ENCODE measurements at places on chromosomes 2 and 18.

DNA sequence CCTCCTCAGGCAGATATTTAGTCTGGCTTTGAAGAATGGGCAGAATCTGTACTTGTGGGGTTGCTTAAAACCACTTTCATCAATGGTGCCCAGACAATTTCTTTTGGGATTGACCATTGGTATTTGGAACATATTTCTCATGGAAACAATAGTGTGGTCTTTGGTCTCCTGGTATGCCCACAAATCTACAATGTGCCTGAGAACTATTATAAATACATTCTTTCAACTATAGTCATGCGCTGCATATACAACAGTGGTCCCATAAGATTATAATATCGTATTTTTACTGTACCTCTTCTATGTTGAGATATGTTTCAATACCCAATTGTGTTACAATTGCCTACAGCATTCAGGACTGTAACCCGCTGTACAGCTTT is 34.8 kb upstream of the PPP4R1 start:
- DNase-seq = no peak

DNA sequence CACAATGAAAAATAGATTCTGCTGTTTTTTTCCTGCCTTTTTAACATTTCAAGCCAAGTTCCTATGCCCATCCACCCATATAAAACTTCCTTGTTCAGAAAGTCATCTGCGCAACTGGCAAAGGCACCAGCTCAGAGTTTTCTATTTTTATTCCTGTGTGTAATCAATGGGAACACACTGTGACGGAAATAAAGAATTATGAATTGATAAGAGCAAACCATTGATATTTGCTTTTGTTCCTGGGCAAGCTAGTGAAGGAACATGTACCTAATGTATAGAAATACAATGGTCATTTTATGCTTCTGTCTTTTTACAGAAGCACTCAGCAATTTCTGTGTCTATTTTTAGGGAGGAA is 30.8 kb upstream of the AAK1 start:
- DNase-seq = no peak

DNA sequence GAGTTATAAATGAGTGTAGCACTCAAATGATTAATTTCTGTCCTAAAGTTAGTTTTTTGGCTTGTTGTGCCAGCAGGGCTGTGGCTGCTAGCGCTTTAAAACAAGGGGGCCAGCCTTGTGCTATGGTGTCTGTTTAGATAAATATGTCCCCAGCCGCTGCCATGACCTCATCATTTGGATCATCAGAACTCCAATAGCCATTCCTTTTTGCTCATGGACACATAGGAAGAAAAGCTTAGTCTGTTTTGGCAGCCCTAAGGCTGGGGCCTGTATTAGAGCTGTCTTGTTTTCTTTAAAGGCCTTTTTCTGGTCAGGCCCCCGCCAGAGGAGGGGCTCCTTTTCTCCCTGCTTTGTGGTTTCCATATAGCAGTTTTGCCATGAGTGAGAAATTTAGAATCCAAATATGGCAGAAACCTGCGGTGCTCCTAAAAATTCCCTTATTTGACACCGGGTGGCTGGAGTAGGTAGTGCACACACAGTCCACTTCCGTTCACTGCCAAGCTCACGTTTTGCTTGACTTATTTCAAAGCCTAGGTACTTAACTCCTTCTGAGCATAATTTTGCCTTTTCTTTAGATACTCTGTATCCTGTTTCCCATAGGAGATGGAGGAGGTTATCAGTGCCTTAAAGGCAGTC is 60.4 kb upstream of the SLC35G4 start:
- DNase-seq = no peak

DNA sequence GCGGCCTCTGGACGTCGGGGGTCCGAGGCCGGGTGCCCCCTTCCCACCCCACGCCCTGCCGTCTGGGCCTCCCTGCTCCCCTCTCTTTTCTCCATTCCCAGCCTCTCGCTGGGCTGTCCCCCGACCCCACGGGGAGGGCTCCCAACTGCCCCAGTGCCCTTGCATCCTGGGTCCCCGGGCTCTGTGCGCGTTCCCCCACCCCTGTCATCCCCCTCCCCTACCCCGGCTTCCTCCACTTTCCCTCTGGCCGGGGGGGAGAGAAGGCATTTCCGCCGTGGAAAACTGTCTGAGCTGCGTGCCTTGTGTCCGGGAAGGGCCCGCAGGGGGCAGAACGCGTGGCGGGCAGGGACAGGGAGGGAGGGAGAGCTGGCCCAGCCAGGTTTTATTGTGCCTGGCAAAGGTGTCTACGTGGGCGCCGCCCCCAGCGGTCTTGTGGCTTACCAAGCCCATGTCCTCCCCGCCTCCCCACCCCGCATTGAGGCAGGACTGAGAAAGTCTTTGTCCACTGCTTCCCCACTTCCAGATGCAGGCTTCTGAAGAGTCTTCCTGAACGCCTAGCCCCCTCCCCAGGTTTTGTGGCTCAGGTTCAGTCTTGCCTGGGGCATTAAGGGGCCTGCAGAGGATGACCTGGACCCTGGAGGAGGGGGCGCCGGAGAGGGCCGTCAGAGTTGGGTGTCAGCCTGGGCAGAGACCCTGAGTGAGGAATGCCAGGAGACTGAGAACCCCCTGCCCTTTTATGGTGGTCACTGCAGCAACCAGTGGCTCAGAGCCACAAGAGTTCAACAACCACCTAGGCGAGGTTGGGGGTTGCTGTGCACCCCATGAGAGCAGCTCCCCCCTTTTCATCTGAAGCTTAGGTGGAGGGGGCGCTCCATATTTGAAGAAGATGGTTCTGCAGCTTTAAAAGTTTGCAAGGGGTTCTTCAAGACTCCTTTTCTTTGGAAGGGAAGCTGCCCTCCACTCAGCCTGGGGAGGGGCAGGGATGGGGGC is 1.3 kb downstream of the ITM2C start:
- DNase-seq = no peak

DNA sequence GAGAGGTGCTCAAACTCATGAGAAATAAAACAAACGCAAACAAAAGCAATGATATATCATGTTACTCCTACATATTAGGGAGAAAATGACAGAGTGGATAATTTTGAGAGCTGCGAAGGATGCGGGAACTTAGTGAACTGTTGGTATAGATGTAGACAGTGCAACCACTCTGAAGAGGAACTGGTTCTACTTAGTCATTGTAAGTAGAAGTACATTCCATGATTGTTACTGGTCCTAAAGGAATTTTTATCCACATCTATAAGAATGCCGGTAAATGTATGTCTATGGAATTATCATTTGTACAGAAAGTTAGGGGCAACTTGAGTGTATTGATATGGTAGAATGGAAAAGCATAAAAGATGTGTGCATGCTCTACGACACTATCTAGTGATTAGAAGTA is 1238.4 kb downstream of the LRP1B start:
- no peak for DNase-seq

GRCh38 chr2:20643060-20643459 is 7.8 kb downstream of the HS1BP3 start:
- no peak for DNase-seq

GRCh38 chr2:136286423-136286822 is 168.5 kb upstream of the CXCR4 start:
- DNase-seq = no peak

DNA sequence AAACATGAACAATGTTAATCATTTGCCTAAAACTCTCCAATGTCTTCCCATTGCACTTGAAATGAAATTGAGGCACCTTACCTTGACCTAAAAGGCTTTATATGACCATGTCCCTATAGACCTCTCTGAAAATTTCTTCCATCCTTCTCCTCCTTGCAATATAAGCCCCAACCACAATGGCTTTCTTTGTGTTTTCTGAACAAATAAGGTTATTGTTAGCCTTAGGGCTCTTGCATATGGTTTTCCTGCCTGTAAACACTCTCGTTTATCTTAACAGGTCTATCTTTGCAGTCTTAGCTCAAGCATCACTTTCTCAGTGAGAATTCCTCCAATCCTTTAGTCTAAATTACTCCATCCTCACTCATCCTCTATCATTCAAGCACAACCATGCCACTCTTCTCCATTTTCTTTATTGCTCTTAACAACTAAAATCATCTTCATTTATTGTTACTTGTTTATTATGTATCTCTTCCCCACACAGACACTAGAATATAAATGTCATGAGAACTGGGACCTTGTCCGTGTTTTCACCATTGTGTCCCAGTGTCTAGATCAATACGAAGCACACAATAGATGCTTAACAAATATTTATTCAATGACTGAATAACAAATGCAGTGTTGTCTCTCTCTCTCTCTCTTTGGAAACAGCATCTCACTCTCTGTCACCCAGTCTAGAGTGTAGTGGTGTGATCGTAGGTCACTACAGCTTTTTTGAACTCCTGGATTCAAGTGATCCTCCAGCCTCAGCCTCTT is 129.3 kb downstream of the RDH14 start:
- no peak for DNase-seq

DNA sequence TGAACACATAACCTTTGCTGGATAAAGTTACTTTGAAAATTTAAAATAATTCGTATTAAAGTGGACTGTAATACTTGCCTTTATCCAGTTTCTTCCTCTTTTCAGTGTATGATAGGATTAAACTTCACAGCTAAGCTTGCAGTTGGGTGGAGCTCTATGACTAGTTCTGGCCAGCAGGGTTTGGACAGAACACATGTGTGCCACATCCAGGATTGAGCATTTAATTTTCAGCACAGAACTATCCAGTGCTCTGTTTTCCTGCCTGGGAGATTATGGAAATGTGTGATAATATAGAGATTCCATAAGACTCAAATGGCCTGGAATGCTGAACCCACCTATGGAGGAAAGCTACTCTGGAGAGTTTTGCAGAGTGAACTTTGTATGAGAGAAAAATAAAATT is 200.2 kb downstream of the OSR1 start:
- no peak for DNase-seq

DNA sequence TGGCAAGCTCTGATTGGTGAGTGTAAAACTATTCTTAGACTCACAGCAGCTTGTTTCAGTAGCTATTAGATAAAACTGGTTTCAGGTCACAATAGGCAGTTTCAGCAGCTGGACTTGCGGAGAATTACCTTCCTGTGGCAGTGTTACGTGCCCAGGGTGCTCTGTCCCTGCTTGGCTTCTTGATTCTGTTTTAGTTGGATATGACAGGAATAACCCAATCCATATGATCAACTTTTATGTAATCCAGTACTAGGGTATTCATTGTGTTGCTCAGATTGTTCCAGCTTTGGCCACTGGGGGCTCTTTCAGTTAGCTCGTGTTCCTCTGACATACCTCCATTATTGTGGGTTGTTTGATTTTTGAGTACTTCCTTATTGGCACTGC is 43.1 kb downstream of the INPP4A start:
- no peak for DNase-seq

DNA sequence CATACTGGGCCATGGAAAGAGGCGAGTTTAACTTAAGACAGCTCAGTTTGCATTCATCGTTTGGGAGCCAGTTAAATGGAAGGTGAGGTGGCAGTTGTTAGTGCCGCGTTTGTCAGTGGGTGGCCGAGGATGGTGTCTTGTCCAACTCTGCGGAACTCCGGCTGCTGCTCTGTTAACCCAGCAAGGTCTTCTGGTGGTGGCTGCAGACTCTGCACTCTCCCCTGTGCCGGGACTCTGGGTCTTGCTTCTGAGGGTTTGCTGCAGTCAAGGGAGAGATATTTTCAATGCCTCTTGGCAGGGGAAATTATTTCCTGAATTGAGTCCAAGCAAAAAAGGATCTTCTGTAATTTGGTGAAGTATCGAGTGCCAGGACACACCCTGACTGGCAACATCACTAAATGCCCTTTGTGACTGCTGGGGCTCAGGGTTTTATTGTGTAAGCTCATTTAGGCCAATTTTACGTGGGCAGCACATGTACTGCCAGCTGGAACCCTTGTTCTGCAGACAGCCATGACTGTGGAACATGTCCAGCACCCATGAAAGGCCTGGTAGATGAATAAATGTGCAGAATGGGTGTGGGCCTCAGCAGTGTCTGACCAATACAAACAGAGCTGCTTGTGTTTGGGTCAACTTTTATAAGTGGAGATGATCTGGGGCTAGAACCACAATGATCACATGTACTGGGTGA is 58.1 kb downstream of the IL1R2 start:
- DNase-seq = no peak

DNA sequence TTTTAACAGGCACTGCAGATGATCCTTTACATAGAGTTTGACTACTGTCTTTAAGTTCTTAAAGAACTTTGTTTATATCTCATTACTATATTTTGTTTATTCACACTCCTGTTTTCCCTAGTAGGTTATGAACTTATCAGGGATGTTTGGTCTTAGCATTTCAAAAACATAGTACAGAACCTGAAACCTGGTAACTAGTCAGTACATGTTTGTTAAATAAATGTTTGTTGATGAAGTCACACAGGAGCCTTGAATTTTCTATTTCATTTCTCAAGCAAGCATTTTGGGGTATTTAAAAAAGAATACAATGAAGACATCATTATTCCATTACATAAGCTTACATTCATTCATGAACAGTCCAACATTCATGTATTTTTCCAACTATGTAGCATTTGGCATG is 280.3 kb upstream of the ZSWIM2 start:
- DNase-seq = no peak

DNA sequence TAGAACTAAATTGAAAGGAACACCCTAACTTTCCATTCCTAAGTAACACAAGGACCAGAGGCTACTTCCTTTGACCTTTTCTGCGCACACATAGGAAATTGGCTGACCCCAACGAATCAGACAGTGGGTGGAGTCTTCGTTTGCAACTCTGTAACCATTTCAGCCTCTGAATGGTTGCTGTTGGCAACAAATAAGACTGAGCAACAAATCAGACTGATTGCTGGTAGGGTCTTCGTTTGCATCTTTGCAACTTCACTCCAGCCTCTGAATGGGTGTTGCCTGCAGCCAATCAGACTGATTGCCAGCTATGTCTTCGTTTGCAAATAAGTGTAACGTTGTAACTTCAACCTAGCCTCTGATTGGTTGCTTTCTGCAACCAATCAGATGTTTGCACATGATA is 34.6 kb downstream of the USP40 start:
- no peak for DNase-seq

GRCh38 chr2:38191516-38191915 is 115.6 kb upstream of the CYP1B1 start:
- no peak for DNase-seq

GRCh38 chr2:64857581-64858471 is 131.4 kb upstream of the SLC1A4 start:
- no peak for DNase-seq

DNA sequence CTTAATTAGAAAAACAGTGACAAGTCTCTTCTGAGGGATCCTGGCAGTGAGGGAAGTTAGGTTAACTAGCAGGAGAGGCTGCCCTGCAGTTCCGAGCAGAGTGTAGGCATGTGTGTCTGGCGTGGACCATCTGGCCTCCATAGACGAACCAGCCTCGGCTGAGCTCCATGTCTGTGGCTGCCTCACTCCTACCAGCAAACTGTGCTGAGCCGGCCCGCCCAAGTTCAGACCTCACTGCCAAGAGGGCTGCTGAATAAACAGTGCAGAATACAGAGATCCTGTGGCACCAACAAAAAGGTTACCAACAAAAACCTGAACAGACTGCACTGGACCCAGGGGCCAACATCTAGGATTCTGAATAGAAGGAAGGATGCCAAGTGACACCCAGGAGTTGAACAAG is 27.3 kb downstream of the INO80C start:
- peak; percentile 25 for DNase-seq

GRCh38 chr2:158131919-158132566 is 30.4 kb downstream of the UPP2 start:
- DNase-seq = no peak

GRCh38 chr2:204794624-204795023 is 249.3 kb downstream of the PARD3B start:
- DNase-seq = no peak

Measured in DMS 273 treated with DMSO at 0.1 percent for 48 hours (cell line).